CD4-positive, alpha-beta T cell treated with Interferon alpha-2 for 1 hour (primary cell): ENCODE measurements at places on chromosomes 2 and 18.

DNA sequence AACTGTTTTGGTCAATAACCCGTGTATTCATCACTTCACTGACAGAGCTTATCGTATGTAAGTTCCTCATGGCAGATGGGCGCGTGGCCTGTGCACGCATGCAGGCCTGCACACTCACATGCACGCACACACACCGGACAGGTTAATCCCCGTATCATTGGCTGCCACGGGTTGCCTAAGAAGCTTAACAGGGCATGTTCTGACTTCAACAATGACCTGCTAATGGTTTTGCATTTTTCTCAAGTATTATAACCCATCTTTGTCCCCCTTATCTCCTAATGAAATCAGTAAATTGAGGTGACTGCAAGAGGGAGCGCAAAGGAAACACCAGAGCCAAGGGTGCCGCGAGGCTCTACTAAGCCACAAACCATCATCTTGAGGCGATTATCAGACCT lies 399.0 kb upstream of the ID2 start:
- no peak for DNase-seq

DNA sequence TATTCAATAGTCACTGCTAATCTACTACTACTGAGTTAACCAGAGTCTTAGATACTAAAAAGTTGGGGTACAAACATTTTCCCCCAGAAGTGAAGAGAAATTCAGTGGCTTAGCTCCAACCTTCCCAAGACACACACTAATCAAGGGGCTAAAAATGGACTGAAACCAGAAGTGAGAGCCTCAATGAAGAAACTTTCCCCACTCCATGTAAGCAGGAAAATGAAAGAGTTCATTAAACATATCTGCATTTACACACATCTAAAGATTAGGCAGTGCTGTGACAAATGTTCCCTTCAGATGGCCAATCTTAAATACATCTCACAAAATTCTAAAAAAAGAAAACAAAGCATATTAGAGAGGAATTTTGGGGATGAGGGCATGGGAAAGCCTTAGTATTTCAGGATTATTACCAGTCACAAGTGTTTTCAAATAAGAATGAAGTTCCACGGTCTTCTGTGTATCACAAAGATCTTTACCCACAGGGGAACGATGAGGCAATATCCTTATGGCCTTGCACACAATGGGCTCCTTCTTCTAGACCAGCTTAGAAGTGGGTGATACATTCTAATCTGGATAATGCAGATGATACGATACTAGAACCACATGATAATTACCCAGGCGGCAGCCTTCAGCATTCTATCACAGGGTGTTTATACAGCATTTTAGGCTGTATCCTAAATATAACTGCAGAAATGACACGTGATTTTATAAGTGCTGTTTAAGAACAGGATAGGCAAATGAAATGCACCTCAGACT lies 17.1 kb downstream of the ANKRD44 start:
- DNase-seq: peak; percentile 25

GRCh38 chr2:233384015-233384414 lies 29.7 kb downstream of the DGKD start:
- DNase-seq: no peak

DNA sequence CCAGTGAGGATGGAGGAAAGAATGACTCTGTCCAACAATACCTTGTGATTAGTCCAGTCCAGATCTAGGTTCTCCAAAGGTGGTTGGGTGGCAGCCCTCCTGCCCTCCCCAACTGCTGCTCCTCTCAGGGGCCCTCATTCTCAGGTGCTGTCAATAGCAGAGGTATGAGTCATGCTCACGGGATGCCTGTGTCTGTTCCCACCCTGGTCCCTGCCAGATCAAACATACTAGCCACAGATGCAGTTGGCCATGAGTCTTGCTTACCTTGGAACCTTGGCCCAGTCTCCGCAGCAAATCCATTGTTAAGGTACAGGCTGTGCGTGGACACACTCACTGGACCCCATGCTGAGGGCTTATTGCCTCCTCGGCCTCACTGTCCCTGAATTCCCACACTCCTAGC lies 24.9 kb upstream of the RPIA start:
- no peak for DNase-seq

GRCh38 chr2:233140077-233140585 lies 80.0 kb downstream of the INPP5D start:
- no peak for DNase-seq

- DNase-seq: no peak
Observed at GRCh38 chr2:138029276-138029675, 65.0 kb downstream of the HNMT start.

DNA sequence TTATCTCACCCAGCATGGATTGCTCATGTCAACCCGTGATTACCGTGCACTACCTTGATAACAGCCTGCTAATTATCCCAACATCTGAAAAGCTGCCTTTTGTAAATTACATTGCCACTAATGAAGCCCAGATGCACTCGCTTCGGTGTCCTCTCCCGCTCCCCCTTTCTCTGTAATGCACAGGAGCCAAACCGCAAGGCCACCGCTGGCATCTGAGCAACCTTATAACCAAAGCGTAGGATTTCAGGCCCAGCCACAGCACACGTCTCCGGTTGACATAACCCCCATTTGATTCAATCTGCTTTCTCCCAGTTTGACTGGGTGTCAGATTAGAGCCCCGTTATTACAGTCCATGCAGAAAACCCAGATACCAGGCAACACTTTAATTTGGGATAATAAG lies 341.2 kb downstream of the ALK start:
- DNase-seq: no peak

DNA sequence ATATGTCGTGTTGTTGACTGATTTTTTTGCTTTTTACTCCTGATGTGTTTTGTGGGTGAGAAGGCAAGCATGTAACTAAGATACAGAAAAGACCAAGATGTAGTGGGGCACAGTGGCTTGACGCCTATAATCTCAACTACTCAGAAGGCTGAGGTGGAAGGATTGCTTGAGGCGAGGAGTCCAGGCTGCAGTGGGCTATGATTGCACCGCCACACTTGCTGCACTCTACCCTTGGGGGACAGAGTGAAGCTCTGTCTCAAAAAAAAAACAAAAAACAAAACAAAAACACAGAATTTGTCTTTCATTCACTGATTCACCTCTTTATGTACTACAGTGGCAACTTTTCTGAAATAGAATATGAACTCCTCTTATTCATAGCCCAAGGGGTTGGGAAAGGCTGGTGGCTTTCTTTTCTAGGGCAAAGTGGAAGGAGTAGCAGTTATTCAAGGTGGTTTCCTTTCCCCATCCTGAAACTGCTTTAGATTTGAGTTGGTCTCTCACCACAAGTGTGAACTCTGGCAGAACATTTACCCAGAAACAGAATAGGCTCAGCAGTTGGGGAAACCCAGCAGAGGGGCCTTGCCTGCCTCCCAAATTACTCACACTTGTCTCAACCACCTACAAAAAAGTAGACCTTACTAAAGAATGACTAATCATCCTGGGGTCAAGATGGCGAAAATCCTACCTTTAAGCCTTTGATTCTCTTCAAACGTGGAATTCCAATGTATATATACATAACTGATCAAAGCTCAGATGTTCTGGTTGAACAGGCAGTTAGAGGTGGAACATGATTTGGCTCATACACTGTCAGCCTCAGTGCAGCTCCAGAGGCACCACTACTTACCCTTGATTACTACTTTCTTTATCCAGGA lies 6.5 kb downstream of the TANK start:
- peak; percentile 52 for DNase-seq

DNA sequence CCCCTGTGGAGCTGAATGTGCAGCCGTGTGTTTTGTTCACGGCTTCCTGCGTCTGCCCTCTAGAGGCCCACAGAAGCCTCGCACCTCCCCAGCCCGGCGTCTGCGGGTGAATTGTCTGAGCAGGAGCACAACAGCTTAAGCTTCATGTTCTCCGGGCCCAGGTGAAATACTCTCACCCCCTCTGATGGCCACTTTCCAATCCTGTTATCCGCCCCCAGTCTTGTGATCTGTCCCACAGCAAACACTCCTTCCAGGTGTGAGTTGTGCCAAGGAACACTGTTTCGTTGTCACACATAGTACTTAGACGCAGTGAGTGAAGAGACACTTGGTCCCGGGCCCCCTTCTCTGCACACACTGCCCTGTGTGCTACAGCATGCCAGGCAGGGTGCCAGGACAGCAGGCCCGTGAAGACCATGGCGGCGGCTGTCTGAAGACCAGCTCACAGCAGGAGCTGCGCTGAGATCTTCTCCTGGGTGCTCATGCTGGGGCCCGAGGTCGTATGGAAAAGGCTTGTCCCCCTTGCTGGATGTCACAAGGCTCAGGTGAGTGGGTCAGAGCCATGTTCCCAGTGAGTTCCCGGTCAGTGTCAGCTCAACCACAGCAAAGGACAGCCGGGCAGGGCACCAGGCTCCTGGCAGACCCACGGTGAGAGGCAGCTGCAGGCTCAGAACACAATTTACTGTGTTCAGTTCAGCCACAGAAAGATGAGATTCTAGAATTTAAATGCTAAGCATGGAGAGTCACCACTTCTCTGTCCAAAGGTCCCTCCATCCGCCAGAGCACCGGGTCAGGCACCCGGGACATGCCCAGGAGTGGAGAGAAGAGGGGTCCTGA lies 6.8 kb upstream of the PXDN start:
- DNase-seq: peak; percentile 10

DNA sequence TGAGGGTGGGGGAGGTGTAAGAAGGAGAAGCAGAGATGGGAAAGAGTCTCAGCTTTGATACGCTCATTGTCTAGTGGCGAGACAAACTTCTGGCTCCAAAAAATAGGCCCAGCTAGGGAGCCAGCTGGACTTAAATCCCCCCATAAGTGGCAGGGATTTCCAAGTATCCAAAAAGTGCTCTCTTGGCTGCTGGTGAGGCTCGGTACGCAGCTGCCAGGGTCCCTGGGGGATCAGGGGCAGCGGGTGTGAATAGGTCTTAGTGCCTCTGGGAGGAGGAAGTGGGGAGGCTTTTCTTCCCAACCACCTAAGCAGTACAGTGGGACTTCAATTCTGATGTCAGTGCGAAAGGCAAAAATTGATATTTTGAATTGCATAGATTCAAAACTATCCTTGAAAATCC lies 73.5 kb downstream of the ALK start:
- no peak for DNase-seq

GRCh38 chr18:56691530-56691929 lies 40.4 kb downstream of the WDR7 start:
- DNase-seq: no peak

- no peak for DNase-seq
Observed at GRCh38 chr18:58396966-58397365, 231.9 kb downstream of the ALPK2 start.

DNA sequence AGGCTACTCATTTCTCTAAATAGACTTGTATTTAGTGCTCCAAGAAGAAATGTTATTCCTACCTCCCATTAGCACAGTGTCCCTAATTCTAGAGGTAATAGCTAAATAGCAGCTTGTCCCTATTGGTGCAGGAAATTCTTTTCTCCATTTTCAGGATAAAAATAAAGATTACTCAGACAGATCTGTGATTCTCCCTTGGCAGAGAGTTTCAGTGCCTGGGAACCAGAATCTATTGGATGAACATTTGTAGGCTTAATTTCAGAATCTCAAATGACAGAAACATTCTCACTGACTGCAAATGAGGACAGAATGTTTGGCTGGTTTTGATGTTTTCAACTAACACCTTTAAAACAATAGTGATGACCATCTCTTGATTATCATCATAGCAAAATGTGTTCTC lies 33.3 kb upstream of the LGALSL start:
- DNase-seq: no peak

- DNase-seq: no peak
Observed at GRCh38 chr2:122635686-122636085, 880.2 kb downstream of the TSN start.

DNA sequence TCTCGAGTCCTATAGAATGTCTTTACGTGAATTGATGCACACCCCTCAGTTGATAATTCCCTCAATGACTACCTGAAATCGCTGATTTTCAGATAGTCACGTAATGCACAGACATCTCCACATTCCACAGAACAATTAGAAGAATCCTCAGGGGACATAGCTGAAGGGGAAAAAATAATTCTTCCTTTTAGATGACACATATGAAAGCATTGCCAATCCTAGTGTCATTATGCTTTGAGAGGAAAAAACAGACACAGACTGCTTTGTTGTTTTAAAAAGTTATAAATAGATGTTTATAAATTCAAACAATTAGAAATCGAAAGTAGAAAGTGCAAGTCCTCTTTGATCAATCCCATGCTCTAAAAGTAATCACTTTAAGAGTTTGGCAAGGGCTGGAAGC lies 100.6 kb upstream of the FN1 start:
- no peak for DNase-seq

GRCh38 chr2:241836292-241836691 lies 22.4 kb downstream of the PDCD1 start:
- no peak for DNase-seq

DNA sequence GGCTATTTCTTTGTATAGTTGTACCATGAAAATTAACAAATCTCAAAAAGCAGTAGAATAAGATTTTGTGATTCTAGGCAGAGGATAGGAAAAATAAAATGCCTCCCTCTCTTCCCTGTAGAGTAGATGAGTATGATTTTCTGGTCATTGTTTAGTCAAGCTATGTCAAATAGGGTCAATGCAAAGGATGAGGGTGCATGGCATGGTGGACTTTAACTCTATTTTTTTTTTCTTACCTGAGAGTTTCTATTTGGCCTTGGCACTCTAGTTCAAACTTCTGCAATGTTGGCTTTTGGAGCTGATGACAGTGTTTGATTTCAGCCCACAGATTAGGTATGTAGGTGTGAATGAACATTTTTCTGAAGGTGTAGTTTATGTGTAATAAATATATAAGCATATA lies 224.5 kb downstream of the TRIB2 start:
- DNase-seq: no peak

DNA sequence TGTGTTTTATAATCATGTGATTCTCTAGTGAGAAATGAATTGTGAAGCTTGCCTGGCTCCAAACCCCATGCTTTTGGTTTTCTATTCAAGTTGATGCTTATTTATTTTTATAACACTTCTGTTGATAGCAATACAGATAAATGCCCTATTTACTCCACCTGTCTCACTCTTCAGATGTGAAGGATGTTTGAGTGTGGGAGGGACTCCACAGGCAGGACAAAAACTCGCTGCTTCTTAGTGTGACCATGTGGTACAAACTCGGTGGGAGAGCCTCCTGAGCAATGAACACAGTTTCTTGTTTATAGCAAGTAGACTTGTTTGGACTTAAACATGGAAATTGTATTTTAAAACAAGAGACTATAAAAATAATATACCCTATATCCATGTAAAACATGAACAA lies 219.7 kb downstream of the GULP1 start:
- no peak for DNase-seq

- no peak for DNase-seq
Observed at GRCh38 chr2:122867941-122868340, 1112.5 kb downstream of the TSN start.

DNA sequence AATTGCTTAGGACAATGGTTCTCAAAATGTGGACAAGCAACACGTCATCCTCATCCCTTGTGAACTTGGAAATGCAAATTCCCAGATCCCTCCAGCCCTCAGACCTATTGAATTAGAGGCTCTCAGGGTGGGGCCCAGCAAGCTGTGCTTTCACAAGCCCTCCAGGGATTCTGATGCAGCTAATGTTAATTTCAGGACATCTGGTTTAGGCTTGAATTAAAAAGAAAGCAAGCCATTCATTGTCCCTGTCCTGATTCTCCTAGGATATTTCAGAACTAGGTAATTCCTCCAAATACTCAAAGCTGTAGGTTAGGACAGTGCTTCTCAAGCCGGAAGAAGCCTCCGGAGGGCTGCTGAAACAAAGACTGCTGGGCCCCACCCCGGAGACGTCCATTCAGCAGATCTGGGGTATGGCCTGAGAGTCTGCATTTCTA lies 26.0 kb upstream of the GLI2 start:
- DNase-seq: no peak

- DNase-seq: no peak
Observed at GRCh38 chr18:57767259-57768050, 35.7 kb downstream of the ATP8B1 start.

- no peak for DNase-seq
Observed at GRCh38 chr2:196291426-196291825, 120.0 kb upstream of the STK17B start.

GRCh38 chr18:55440988-55441387 lies 147.0 kb downstream of the TCF4 start:
- no peak for DNase-seq
